ENCODE measurements at places on chromosomes 5 and 9.
A peak's percentile ranks its signal among the peaks of the same experiment; 100 is the strongest.

- no peak for DNase-seq
Measured at GRCh38 chr9:95512709-95513095, 4.1 kb downstream of the PTCH1 start.

DNA sequence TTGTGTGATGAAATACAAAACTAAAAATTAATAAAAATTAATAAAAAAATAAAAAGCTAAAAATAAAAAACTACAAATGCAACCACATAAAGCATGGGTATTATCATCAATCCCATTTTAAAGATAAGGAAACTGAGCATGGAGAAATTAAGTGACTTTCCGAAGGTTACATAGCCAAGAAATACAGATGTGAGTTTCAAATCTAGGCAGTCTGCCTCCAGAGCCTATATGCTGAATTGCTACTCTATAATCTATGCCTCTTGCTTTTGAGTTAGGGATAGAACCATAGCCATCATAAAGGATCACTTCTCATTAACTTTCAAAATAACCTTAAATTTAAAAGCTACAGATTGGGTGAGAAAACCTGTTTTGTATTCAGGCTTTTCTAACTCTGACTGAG lies 18.8 kb upstream of the ERAP2 start:
- no peak for DNase-seq

- no peak for DNase-seq
Measured at GRCh38 chr5:158283397-158283796, 424.5 kb upstream of the CLINT1 start.

GRCh38 chr5:134510970-134511795 lies 14.3 kb upstream of the JADE2 start:
- DNase-seq, result peak; percentile 86
